H54 (cell line): ENCODE measurements at places on chromosomes 2 and 18.

DNA sequence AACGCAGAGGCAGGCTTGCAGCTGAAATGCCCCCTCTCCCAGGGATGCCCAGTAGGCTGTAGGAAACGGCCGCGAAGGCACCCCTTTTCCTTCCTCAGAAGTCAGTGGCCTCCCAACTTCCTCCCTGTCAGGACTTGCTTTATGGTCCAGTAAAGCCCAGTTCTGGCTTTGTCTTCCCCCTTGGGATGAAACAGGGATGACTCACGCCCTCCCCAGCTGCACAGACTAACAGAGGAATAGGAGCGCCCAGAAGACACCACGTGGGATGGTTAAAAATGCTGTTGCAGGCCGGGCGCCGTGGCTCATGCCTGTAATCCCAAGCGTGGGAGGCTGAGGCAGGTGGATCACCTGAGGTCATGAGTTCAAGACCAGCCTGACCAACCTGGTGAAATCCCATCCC lies 6.9 kb downstream of the CREG2 start:
- peak; percentile 92 for DNase-seq

- no peak for DNase-seq
Observed at GRCh38 chr18:59072727-59073421, 66.8 kb upstream of the SEC11C start.

DNA sequence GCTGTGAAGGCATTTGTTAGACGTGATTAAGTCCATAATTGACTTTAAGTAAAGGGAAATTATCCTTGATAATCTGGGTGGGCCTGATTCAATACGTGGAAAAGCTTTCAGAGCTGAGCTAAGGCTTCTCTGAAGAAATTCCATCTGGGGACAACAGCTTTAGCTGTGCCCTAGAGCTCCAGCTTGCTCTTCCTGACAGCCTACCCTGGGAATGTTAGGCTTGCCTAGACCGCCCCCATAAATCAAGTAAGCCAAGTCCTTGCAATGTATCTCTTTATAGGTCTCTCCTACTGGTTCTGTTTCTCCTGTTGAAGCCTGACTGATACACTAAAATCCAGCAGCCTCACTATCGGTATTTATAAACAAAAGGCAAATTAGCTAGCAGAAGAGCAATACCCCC lies 160.0 kb downstream of the STK39 start:
- no peak for DNase-seq

- DNase-seq = no peak
Observed at GRCh38 chr2:213152888-213153287, 1.5 kb upstream of the IKZF2 start.

GRCh38 chr2:59824314-59824713 lies 729.1 kb downstream of the BCL11A start:
- no peak for DNase-seq

DNA sequence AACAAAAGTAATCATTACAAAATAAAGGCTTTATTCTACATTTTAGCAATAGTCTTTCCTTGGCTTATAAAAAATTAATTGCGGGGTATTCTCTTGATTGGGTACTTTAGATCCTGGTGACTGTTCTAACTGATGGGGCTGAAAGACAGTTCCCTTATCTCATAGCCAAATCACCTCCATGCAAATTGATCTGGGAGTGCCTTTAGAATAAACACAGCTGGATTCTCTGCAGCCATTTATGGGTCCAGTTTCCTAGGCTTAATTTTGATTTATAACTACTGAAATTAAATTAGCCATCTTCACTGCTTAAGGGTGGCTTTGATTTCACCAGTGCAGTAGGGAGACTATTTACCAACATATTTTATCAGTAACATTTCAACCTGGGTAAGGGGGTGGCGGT lies 337.1 kb downstream of the NRXN1 start:
- no peak for DNase-seq

DNA sequence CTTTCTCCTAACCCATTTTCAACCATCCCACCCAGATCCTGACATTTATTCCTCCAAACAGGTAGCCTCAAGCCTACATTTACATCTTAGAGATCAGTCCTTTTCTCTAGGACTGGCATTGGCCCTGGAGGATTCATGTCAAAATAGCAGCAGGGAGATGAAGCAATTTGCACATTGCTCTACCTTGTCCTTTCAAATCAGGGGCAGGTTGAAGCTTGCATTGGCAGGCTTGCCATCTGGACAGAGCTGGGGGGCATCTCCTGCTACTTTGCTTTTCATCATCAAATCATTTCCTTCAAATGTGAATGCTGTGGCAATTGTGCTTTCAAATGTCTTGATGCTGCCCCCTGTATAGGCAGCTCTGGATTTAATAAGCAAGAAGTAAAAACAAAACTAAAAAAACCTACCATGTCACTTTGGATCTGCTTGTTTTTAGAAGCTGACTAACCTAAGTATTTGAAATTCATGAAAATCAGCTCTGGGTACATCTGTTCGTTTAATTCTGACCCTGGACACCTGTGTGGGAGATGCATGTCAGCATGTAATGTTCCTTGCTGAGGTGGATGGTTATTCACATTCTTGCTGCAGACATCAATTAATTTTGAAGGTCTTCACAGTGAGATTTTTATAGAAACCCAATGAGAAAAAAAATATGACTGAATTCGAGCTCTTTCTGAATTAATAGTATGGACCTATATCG lies 47.9 kb downstream of the KIF5C start:
- no peak for DNase-seq

DNA sequence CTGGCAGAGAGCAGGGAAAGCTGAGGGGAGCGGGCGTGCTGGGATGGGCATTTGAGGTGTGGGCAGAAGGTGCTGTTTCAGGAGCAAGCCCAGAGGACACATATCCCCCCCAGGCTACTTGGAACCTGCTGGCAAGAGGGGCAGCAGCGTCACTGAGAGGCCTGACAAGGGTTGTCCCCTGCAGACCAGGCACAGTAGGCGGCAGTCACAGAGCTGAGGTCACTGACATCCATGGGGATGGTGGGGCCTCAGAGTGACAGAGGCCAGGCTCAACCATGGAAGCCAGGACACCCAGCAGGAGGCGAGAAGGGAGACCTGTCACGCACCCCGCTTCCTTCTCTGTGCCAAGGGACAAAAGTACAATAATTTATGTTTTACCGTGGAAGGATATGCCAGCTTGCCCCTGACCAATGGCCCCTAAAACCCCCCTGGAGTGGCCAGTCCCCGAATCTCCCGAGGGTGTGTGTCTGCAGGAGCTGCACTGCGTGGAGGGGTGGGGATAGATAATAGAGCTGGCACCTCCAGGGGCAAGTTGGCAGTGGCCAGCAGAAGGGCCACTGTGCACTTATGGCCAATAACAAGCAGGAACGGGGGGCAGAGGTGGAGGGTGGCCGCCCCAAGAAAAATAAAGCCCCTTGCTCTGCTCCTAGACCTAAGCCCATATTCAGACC lies 86.3 kb upstream of the SLC66A3 start:
- no peak for DNase-seq

GRCh38 chr2:71665168-71666093 lies 212.1 kb downstream of the DYSF start:
- DNase-seq = no peak

DNA sequence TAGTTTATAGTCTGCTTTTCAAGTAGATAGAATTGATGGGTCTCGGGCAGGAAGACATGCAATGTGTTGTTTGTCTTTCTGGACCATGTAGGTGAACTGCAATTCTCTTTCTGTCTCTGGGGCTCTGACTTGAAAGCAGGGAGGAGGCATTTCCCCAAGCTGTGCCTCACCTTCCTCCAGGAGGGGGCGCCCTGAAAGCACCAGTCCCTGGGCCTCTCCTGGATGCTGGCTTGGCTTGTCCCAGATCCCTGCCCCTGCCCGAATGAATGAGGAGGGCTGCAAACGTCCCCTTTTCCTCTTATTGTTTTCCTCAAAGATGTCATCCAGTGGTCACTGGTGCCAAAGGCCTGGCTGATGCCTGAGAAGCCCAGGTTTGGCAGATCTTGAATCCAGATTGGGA lies 270.6 kb downstream of the CELF4 start:
- peak; percentile 21 for DNase-seq

- no peak for DNase-seq
Observed at GRCh38 chr2:211674715-211675114, 863.9 kb downstream of the ERBB4 start.

DNA sequence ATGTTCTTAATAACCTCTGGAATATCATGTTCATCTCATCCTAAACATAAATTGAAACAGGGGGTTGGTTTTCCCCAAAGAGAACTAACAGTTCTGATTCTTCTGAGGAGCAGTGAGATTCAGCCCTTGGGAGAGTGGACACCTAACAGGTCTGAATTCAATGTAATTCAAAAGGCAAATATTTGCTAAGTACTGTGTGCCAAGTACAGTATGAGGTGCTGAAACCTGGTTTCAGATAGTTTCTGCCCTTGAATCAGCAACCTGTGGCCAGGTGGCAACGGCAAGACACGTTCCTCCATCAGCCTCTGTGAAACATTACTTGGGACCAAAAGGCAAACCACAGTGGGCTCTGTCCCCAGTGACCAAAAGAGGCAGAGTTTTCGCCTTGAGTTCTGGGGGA lies 1.3 kb downstream of the LRRC30 start:
- DNase-seq = no peak

DNA sequence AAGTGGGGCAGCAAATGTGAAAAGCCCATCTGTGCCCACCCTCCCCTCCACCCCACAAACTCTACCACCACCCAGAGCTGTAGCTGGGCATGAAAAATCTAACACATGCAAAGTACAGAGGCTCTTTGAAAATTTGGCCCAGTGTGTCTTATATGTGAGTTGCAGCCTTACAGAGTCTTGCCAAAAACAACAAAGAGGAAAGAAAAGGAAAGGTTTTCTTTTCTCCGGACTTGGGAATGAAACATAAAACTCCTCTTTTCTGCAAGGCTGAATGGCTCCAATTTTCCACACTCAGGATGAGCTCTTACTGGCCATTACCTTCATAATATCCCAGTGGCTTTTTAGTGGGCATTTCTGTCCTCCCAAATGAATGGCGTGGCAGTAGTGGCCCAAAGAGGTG lies 27.9 kb upstream of the POU3F3 start:
- DNase-seq = no peak

- no peak for DNase-seq
Observed at GRCh38 chr18:31268985-31269406, 49.0 kb upstream of the DSG1 start.

- no peak for DNase-seq
Observed at GRCh38 chr18:76444446-76445105, 50.5 kb downstream of the ZNF516 start.

GRCh38 chr18:28007841-28008240 lies 169.1 kb downstream of the CDH2 start:
- no peak for DNase-seq

- DNase-seq = no peak
Observed at GRCh38 chr2:21195326-21195725, 71.6 kb downstream of the TDRD15 start.

GRCh38 chr18:8507361-8507760 lies 101.9 kb upstream of the RAB12 start:
- DNase-seq = no peak

DNA sequence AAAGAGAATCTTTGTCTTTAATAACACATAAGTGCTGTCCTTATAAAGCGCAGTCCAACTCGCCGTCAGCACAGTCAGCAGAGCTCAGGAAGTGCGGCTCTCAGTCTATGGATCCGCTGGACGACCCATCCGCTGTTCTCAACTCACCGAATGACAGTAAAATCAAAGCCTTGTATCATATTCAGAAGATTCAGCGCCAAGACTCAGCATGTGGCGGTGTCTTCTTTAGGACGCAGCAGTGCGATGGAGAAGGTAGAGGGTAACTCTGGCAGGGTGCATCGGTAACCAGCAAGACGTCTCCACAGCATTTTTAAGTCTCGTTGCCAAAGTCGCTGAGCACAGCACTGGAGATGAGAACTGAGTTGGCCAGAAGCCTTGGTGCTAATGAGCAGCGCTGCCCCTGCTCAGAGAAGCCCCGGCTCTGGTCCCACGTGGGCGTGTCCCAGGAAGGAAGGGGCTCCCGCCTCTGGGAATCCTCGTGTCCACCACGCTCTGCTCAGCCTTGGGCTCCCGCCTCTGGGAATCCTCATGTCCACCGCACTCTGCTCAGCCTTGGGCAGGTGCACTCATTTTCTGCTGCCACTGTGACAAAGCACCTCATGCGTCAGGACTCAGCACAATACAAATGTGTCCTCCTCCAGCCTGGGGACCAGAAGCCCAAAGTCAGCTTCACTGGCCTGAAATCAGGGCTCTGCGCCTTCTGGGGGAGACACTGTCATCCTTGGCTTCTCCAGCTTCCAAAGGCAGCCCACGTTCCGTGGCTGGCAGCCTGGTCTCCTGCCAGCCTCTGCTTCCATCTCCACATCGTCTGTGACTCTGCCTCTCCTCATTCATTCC lies 238.0 kb upstream of the SALL3 start:
- DNase-seq = no peak

GRCh38 chr2:65370387-65371073 lies 61.9 kb downstream of the SPRED2 start:
- no peak for DNase-seq

DNA sequence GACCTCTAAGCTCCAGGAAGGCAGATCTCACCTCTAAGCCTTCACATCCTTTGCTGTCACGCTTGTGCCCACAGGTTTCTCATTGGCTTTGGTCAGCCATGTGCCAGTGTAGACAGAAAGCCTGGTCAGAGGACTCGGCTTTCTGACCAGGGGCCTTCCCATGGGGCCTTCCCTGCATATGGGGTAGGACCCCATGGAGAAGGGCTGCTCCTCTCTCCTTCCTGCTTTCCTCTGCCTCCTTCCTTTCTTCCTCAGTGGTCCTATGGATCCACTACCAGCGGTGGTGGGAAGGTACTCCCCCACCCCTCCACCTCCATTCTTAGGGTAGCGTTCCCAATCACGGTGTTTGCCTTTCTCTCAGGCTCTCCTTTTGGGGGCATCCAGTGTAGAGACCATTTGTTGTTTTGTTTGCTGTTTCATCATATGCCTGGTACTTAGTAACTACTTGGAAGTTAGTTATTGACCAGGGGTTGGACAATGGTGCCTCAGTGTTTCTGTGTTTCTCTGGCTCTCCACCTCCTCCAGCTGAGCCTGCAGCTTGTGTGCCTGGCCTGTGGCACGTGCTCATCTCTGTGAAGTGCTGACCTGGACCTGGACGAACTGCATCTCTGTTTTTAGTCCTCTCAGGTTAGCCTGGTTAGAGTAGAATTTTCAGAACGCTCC lies 71.6 kb downstream of the ZNF407 start:
- DNase-seq = no peak

- peak; percentile 41 for DNase-seq
Observed at GRCh38 chr18:48548011-48548771, 9.4 kb downstream of the CTIF start.

GRCh38 chr2:23425338-23425871 lies 40.4 kb downstream of the KLHL29 start:
- no peak for DNase-seq

GRCh38 chr18:55422456-55423180 lies 165.4 kb downstream of the TCF4 start:
- DNase-seq = no peak

DNA sequence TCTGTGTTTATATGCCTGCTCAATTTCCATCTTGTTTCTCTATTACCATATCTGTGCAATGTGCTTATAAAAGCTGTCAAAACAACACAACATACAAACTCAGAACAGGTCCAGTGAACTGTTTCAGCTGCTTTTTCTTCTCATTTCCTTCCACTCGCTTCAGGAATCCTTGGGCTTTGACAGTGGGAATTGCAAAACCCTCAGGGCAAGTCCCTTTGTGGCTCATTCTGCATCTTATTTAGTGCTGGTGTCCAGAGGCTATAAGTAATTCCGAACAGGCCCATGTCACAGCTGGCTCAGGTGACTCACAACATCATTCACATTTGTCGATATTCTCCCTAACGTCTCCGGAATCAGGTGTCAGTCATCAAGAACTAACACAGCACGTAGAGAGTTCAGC lies 309.9 kb upstream of the ZNF521 start:
- no peak for DNase-seq

GRCh38 chr18:58135183-58135641 lies 91.2 kb downstream of the NEDD4L start:
- peak; percentile 26 for DNase-seq
